ENCODE measurements at places on chromosomes 5 and 9.

DNA sequence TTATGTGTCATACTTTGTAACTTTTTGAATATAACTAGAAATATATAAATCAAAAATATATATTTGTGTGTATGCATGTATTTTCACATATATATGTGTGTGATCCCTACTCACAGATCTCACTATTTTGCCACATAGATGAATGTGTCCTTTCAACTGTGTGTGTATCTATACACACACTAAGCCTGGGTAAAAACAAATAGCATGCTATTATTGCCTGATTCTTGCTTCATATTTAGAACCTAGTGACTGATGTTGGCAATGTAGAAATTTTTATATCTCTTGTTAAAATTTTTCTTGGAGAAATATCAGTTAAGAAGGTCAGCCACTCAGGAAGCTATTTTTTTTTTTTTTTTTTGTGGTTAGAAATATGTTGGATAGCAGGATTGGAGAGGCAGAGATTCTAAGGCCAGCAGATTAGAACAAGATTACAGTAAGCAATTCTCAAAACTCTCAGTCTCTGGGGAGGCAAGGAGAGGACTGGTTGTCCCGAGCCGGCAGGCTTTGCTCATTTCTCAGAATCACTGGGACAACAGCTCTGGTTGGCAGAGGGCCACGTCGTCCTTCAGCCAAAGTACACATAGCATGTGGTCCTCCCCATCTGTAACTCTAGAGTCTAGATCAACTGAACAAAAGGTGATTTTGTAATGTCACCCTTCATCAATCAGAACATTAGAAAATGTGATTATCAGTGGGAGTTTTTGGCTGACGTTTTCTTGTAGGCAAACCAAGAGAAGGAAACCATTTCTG lies 19.7 kb downstream of the C6 start:
- DNase-seq = no peak

DNA sequence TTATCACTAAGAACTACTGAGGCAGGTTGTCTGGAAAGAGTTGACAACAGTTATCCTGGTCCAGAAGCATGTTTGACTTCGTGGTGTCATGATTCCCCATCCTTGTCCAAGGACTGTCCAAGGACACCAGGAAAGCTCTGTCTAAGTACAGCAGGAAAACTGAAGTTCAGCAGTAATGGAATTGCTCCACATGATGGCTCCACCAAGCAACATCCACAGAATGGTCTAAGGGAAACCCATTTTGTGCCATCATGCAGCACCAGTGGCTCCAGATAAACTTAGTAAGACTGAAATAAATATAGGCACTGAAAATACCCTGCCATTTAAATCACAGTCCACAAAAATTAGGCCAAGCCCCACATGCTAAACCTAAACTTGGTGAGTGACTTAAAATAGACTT lies 192.8 kb downstream of the CDH18 start:
- DNase-seq = no peak

GRCh38 chr5:153276151-153276550 lies 214.3 kb upstream of the GRIA1 start:
- DNase-seq = no peak

- DNase-seq = no peak
Measured at GRCh38 chr5:120609570-120609969, 145.5 kb downstream of the PRR16 start.

GRCh38 chr9:34869390-34869789 lies 88.7 kb upstream of the PHF24 start:
- DNase-seq = no peak

GRCh38 chr5:28862860-28863196 lies 1824.4 kb upstream of the CDH9 start:
- DNase-seq = no peak

DNA sequence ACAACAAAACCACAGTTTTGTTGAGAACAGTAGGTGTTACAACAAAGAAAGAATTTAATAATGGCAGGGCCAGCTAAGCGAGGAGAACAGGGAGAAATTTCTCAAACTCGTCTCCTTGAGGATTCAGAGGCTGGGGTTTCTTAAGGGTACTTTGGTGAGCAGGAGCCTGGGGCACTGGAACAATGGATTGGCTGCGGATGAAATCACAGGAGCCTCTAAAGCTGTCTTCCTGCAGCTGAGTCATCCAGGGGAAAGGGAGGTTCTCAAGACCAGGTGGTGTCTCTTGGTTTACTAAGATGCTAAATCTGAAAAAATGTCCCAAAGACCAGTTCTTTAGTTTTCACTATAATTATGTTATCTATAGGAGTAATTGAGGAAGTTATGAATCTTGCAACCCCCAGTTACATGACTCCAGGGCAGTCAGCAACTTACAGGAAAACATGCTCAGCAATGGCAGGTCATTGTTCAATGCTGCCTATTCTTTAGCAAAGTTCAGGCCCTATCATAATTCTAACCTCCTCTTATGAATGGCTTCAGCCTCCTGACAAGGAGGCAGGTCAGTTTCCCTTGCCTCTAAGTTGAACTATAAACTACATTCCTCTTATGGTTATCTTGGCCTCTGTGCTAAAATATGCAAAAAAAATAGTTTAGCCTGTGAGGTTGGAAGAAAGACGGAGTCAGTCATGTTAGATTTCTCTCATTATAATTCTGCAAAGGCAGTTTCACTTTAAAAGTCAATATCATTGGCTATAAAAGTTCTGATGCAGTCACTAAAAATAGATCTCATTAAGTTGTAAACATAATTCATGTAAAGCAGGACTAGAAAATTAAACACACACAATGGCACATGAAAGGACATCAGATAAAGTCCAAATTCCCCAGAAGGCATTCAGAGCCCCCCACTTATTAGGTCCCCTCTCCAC lies 63.3 kb upstream of the CKS2 start:
- DNase-seq = no peak

DNA sequence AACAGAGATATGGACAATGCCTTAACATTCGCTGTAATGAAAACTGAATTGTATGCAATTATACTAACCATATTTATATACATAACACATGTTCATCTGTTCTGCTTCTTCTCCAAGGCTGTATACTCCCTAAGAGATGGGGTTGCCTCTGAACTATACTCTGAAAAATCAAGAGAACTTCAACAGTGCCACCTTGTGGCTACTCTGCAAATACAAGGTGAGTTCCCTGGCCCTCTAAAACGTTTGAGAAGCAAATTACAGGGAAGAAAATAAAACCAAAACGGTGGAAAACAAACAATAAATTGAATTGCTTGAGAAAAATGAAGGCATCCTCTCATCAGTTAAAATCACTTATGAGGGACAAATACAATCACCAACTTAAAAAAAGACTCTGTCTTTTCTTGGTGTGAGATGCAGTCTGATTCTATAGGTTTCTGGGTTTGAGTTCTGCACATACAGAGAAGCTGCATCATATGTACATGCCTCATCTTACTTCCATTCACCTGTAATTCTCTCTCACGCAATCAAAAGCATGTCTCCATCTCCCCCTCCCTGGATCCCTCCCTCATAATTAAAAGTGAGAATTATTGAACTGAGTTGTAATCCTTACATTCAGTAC lies 98.6 kb downstream of the FBXW11 start:
- no peak for DNase-seq

GRCh38 chr5:138011991-138012390 lies 20.9 kb downstream of the FAM13B start:
- no peak for DNase-seq

Data from activated CD8-positive, alpha-beta memory T cell treated with anti-CD3 and anti-CD28 coated beads for 1 hour (primary cell).